CD8-positive, alpha-beta memory T cell (primary cell): ENCODE measurements at places on chromosomes 5 and 9.
A peak's percentile ranks its signal among the peaks of the same experiment; 100 is the strongest.

GRCh38 chr9:88820055-88820454, 171.2 kb upstream of the S1PR3 start:
- no peak overlapping the region for H3K4me3 ChIP-seq
- H3K27me3 ChIP-seq: no peaks in the 10 kb centered on the region
- no peaks in the 10 kb centered on the region for H3K36me3 ChIP-seq
- H3K27ac ChIP-seq: no peak overlapping the region
- no peak for DNase-seq

- H3K27me3 ChIP-seq: no peaks in the 10 kb centered on the region
- no peaks in the 10 kb centered on the region for H3K36me3 ChIP-seq
- no peak for DNase-seq
- H3K4me3 ChIP-seq: no peak overlapping the region
- H3K4me1 ChIP-seq: no peaks in the 10 kb centered on the region
Observed at GRCh38 chr9:26975728-26976707, 19.8 kb downstream of the IFT74 start.

- no peak for DNase-seq
- no peaks in the 10 kb centered on the region for H3K4me1 ChIP-seq
- H3K4me3 ChIP-seq: no peak overlapping the region
- no peak overlapping the region for H3K27ac ChIP-seq
- no peaks in the 10 kb centered on the region for H3K36me3 ChIP-seq
- H3K27me3 ChIP-seq: no peaks in the 10 kb centered on the region
Observed at GRCh38 chr5:174273325-174273724, 227.8 kb downstream of the NSG2 start.

DNA sequence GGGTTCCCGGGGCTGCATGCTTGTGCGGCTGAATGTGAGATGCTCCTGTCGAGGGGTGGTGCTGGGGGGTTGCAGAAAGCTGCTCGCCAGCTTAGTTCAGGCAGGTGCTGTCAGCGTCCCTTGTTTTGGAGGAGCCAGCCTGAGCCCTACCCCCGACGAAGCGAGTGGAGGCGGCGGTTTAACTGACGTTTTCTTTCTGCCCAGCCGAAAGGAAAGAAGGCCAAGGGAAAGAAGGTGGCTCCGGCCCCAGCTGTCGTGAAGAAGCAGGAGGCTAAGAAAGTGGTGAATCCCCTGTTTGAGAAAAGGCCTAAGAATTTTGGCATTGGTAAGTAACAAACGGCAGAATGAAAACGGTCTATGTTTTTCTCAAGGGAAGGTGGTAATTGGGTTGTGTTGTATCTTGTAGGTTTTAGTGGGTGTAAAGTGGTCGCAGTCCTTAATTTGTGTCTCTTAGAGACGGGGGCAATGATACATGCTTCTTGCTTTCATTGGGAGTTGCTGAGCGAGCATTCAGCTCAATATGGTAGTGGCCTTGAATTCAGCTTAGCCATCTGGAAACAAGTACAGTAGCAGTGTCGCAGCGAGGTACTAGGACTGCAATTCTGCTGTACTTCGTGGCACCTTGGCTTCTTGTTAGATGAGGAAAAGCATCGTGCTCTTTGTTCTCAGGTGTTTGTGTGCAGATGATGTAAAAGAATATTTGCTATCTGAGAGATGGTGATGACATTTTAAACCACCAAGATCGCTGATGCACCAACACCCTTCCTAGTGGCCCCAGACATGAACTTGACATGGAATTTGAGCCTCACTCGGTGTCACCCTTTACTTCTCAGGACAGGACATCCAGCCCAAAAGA, 928 bp downstream of the RPL7A start:
- no peak for DNase-seq
- no peaks in the 10 kb centered on the region for H3K27me3 ChIP-seq
- H3K36me3 ChIP-seq: peaks cover 51% of the 10 kb centered on the region
- peaks cover 29% of the 10 kb centered on the region for H3K4me1 ChIP-seq
- peak overlapping the region; percentile 92 for H3K27ac ChIP-seq
- H3K4me3 ChIP-seq: peak overlapping the region; percentile 99

GRCh38 chr5:65900746-65901145, 25.6 kb upstream of the ERBIN start:
- H3K4me3 ChIP-seq: no peak overlapping the region
- no peaks in the 10 kb centered on the region for H3K36me3 ChIP-seq
- no peak for DNase-seq
- H3K27me3 ChIP-seq: no peaks in the 10 kb centered on the region

DNA sequence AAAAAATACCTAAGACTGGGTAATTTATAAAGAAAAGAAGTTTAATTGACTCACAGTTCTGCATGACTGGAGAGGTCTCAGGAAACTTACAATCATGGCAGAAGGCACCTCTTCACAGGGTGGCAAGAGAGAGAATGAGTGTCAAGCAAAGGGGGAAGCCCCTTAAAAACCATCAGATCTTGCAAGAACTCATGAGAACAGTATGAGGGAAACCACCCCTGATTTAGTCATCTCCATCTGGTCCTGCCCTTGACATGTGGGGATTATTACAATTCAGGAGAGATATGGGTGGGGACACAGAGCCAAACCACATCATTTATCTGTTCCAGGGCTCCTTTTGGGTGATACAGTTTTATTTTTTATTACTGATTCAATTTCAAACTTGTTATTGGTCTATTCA, 23.2 kb upstream of the ADAMTS16 start:
- H3K27me3 ChIP-seq: no peaks in the 10 kb centered on the region
- no peaks in the 10 kb centered on the region for H3K36me3 ChIP-seq
- DNase-seq: no peak
- no peak overlapping the region for H3K4me3 ChIP-seq
- no peak overlapping the region for H3K27ac ChIP-seq

DNA sequence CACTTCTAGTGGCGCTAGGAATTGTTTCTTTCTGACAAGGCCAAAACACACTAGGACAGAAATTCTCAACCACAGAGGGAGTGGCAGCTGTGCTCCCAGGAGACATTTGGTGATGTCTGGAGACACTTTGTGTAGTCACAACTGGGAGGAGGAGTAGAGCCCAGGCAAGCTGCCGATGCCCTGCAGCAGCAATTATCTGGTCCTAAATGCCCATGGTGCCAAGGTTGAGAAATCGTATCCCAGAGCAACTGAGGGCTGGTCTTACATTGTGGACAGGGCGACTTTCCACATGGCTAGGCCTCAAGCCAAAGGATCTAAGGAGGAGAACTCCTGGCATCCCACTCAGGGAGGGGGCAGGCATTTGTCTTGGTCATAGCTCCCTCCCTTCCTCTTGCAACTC, 259.9 kb downstream of the GADD45G start:
- no peaks in the 10 kb centered on the region for H3K36me3 ChIP-seq
- DNase-seq: no peak
- no peak overlapping the region for H3K4me3 ChIP-seq
- H3K27me3 ChIP-seq: no peaks in the 10 kb centered on the region
- H3K27ac ChIP-seq: no peak overlapping the region

- no peaks in the 10 kb centered on the region for H3K27me3 ChIP-seq
- H3K36me3 ChIP-seq: peaks cover 32% of the 10 kb centered on the region
- DNase-seq: no peak
- no peak overlapping the region for H3K27ac ChIP-seq
- H3K4me3 ChIP-seq: no peak overlapping the region
- no peaks in the 10 kb centered on the region for H3K4me1 ChIP-seq
Observed at GRCh38 chr9:5813824-5814223, 19.1 kb downstream of the ERMP1 start.

GRCh38 chr9:85425153-85425611, 316.6 kb downstream of the AGTPBP1 start:
- H3K27ac ChIP-seq: no peak overlapping the region
- H3K4me3 ChIP-seq: no peak overlapping the region
- peak; percentile 11 for DNase-seq
- H3K36me3 ChIP-seq: no peaks in the 10 kb centered on the region
- H3K27me3 ChIP-seq: no peaks in the 10 kb centered on the region

GRCh38 chr5:158466191-158466590, 607.2 kb upstream of the CLINT1 start:
- no peaks in the 10 kb centered on the region for H3K4me1 ChIP-seq
- DNase-seq: no peak
- no peaks in the 10 kb centered on the region for H3K36me3 ChIP-seq
- no peak overlapping the region for H3K27ac ChIP-seq
- H3K27me3 ChIP-seq: no peaks in the 10 kb centered on the region
- H3K4me3 ChIP-seq: no peak overlapping the region

DNA sequence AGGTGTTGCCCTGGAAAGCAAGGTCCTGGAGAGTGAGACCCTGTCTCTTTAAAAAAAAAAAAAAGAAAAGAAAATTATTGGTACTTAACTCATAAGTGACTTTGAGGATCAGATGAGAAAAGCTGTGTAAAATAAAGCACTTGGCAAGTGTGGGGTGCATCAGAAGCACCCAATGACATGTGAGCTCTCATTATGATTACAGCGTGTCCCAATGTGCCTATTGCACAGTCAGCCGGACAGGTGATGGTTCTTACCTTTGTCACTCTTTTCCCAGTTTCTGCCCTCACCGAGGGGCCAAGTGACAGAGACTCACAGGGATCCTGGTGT, 40.4 kb upstream of the IL17B start:
- H3K4me1 ChIP-seq: peaks cover 6% of the 10 kb centered on the region
- no peak overlapping the region for H3K27ac ChIP-seq
- H3K36me3 ChIP-seq: no peaks in the 10 kb centered on the region
- H3K4me3 ChIP-seq: no peak overlapping the region
- no peaks in the 10 kb centered on the region for H3K27me3 ChIP-seq

GRCh38 chr5:114924769-114925168, 244.9 kb downstream of the TRIM36 start:
- no peak overlapping the region for H3K4me3 ChIP-seq
- no peaks in the 10 kb centered on the region for H3K27me3 ChIP-seq
- H3K4me1 ChIP-seq: no peaks in the 10 kb centered on the region
- no peak overlapping the region for H3K27ac ChIP-seq
- no peak for DNase-seq

GRCh38 chr5:116492016-116492623, 82.5 kb downstream of the SEMA6A start:
- no peaks in the 10 kb centered on the region for H3K27me3 ChIP-seq
- no peak overlapping the region for H3K4me3 ChIP-seq
- no peaks in the 10 kb centered on the region for H3K36me3 ChIP-seq
- DNase-seq: no peak
- no peak overlapping the region for H3K27ac ChIP-seq

DNA sequence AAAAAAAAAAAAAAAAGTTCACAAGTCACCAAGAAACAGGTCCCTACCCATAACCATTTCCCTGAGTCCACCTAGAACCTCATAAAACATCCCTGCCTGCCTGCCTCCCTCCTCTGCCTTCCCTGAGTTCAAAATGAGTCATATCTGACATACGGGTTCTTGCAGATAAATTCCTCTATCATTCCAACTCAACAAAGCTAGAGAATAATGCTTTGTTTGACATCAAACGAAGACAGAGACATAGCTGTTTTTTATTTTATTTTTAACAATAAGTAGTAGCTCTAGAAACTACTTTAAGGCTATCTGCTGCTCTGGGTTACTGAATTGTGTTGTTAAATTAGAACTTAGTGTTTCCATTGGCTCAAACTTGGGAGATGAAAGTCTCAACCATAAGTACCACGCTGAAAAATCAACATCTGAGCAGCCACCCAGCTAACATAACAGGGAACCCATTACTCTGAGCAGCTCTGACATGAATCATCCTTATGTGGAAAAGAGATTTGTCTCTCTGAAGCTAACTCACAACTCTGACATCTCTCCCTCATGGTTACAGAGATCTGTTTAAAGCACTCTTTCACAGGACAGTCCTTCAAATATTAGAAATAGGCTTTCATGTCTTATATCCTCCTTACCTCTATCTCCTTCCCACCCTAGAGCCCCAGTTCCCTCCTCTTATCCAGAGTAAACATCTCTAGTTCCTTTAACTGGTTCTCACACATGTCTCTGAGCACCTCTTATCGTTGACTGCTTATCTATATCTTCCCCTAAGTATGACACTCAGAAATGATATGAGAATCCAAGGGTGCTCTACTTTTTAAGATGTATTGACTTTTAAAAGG, 12.1 kb downstream of the TMEM245 start:
- no peak overlapping the region for H3K4me3 ChIP-seq
- H3K27me3 ChIP-seq: no peaks in the 10 kb centered on the region
- DNase-seq: no peak
- peak overlapping the region; percentile 3 for H3K27ac ChIP-seq
- peaks cover 5% of the 10 kb centered on the region for H3K36me3 ChIP-seq

DNA sequence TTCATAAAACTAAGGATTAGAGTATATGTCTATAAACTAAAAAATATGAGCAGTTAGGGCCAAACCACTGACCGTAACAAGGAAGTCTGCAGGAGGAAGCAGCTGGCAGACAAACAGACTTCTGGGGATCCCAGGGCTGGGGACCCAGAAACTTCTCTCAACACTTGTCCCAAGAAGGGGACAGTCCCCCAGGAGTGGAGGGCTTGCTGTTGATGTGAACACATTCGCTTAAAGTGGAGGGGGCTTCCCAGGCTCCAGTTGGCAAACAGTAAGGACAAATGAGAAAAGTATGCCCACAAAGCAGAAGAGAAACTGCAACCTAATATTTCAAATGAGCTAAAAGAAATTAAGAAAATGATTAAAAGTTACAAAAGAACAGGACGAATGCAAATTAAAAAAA, 83.7 kb downstream of the PDE8B start:
- no peaks in the 10 kb centered on the region for H3K36me3 ChIP-seq
- H3K4me1 ChIP-seq: no peaks in the 10 kb centered on the region
- no peak for DNase-seq
- H3K4me3 ChIP-seq: no peak overlapping the region
- no peak overlapping the region for H3K27ac ChIP-seq

GRCh38 chr9:104882566-104882965, 45.4 kb downstream of the ABCA1 start:
- H3K4me3 ChIP-seq: no peak overlapping the region
- no peaks in the 10 kb centered on the region for H3K4me1 ChIP-seq
- H3K36me3 ChIP-seq: no peaks in the 10 kb centered on the region
- no peak overlapping the region for H3K27ac ChIP-seq

GRCh38 chr9:133826289-133827085, 88.3 kb upstream of the SARDH start:
- H3K4me1 ChIP-seq: no peaks in the 10 kb centered on the region
- no peaks in the 10 kb centered on the region for H3K36me3 ChIP-seq
- H3K27ac ChIP-seq: no peak overlapping the region
- no peak for DNase-seq
- no peaks in the 10 kb centered on the region for H3K27me3 ChIP-seq
- no peak overlapping the region for H3K4me3 ChIP-seq

DNA sequence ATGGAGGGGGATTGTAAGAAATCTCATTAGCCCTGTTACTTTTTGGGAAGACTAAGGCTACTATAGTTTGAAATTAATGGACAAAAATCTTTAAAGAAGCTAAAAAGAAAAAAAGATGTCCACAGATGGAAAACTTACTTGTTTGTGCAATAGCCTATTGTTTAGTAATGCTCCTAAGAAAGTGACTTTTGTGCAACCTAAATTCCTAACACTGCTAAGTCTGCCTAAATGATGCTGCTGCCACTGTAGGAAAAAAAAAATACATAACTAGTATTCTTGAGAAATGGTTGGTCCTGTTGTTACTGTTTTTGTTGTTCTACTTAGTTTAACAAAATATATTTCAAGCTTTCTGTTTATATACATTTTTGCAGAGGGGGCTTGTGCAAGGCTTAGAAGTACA, 108.2 kb upstream of the NR3C1 start:
- DNase-seq: no peak
- H3K27ac ChIP-seq: no peak overlapping the region
- no peaks in the 10 kb centered on the region for H3K4me1 ChIP-seq
- H3K4me3 ChIP-seq: no peak overlapping the region
- no peaks in the 10 kb centered on the region for H3K27me3 ChIP-seq
